GM04504 (cell line): ENCODE measurements at places on chromosomes 6 and 20.
A peak's percentile ranks its signal among the peaks of the same experiment; 100 is the strongest.

- no peak for DNase-seq
These were observed 19.2 kb upstream of the PBOV1 start for GRCh38 chr6:138237463-138237862.

DNA sequence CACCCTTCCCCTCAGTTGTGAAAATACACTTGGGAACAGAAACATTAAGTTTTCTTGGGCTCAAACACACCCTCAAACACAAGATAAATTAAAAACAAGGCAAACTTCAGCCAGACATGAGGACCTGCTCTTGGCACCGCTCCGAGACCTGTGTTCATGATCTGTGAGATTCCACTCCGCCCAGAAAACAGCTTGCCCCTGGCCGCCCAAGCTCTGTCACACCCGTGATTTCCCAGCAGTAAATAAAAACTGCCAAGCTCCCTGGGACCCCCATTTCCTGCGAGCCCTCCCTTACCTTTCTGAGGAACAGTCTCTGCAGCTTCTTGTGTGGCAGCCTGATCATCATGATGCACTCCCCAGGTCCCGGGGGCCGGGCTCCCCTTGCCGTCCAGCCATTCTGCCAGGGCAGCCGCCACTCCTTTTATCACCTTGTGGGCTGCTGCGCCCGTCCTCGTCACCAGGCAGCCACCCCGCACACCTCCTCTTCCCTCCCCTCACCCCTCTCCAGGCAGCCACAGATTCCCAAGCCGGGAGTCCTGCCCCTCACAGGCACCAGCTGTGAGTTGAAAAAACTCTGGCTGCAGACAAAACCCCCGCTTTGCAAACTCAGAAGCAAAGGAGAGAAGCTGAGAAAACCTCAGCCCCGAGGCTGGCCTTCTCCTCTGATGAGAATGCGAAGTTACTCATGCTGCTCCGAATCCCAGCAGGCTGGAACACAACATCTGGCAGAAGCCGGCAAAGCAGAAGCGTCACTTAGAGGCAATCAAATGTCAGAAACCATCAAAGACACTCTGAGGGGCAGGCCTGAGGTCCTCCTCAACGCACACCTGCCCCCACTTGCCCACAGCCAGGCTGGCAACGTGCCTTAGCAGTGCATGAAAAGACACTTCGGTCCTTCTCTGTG, 130.4 kb upstream of the RPS6KA2 start:
- DNase-seq, result peak; percentile 10

DNA sequence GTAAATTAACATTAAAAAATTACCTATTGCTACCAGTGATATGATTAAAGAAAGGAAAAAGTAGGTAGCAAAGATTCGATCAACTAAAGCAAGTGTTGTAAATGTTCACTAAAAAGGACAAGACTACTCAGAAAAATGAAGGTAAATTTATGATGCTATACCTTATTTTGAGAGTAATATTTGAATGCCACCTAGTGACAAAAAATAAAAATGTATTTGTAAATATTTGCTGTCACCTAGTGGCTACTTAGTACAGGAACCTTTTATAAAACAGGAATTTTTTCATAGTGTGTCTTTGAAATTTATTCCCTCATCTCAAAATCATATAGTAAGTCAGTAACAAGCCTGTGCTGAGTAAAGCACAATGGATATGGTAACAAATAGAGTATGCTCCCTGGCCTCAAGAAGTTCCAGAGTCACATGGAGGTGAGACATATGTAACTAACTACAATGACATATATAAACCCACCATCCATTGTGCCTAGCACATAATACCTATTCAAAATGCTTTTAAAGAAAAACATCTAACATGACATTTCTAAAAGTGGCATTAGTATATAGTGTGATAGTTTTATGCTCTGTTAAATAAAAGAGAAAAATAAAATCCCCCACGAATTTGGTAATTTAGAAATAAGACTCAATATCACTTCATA, 193.1 kb upstream of the SIM1 start:
- no peak for DNase-seq

GRCh38 chr20:48354320-48354876, 473.4 kb downstream of the PREX1 start:
- no peak for DNase-seq

- no peak for DNase-seq
These were observed 201.3 kb downstream of the ESR1 start for GRCh38 chr6:152008779-152009178.

- peak; percentile 69 for DNase-seq
These were observed 162.4 kb upstream of the BTBD3 start for GRCh38 chr20:11755071-11755841.

DNA sequence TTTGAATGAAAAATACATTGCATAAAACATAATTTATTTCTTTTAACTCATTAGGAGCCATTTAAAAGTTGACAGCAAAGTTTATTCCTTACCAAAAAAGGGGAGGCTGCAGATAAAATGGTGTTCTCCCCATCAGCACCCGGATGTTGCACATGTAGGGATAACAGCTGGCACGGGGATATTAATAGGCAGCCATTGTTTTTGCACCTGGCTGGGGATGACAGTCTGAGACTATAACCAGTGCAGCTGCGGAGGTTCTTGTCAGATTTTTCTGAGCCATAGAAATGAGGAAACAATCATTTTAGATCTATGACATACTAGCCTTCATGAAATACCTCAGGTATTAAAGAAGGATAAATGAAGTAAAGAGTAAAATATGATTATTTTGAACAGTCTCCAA, 20.1 kb upstream of the HECA start:
- no peak for DNase-seq

GRCh38 chr20:32072168-32072750, 20.2 kb downstream of the HCK start:
- DNase-seq, result no peak

GRCh38 chr6:166595949-166596348, 9.5 kb upstream of the RAMACL start:
- DNase-seq, result no peak

DNA sequence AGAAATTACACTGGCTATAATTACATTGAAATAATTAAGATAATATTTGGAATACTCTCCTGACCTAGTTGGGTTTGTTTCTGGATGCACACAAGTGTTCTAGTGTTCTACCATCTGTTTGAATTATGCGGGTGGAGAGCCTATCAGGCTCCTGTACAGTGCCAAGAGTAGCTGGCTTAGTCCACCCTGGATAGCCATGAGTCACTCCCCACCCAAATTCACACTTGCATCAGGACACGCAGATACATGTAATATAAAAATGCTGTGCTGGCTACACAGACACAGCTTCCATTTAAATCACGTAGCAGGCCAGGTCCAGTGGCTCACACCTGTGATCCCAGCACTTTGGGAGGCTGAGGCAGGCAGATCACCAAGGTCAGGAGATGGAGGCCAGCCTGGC, 686.2 kb upstream of the SLC35B3 start:
- DNase-seq, result no peak

- no peak for DNase-seq
These were observed 10.7 kb downstream of the TBXT start for GRCh38 chr6:166156942-166157341.

DNA sequence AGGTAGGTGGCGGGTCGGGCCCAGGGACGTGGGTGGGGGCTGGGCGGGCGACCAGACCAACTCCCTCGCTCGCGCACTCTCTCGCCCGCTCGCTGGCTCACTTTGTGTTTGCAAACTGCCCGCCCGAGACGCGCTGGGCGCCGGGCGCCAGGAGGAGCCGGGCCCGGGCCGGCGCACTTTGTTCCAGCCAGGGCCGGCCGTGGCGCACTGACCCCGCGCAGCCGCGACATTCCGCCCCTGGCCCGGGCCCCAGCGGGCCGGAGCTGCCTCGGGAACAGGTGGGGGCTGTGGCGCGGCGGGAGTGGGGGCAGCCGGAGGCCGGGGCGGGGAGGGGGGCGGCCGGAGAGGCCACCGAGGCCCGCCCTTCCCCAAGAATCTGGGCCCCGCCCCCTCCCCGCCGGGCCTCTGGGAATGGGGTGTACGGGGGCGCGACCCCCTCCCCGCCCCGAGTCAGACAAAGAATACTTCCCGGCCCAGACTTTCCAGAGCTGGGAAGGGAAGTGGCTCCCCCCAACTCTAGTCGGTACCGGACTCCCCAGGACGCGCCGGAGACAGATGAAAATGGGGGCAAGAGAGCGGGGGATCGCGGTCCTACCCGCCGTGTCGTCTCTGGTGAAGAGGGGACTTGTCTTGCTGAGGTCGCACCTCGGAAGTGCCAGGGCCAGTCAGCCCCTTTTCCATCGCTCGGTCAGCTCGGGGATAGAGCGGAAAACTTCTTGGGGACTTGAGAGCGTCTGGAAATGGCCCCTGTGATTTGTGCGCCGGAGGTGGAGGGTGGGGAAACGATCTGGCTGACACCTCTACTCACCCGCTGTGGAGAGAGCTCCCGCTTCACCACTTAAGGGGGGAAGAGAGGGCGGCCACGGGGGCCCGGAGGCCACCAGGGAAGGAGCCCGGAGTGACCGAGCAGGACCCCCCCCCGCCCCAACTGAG, 951 bp downstream of the FOXP4 start:
- no peak for DNase-seq

DNA sequence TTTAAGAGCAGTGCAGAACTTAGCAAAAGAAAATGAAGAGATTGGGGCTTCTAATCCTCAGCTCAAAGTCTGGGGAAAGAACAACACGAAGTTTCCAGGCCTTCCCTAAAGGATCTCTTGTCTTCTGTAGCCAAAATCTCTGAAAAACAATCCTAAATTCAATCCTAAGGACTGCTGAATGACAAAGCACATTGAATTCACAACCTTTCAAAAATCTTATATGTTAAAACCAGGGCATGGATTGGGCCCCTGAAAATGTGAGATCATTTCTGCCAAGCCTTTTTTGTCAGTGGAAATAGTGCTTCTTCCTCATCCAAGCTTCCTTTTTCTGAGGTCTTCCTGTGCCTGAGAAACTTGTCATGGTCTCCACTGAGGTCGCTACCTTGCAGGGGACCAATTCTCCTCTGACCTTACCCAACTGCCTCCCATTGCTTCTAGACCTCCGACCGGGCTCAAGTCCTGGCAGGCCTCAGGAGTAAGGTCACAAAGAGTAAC, 126.2 kb upstream of the ARID1B start:
- DNase-seq, result no peak

DNA sequence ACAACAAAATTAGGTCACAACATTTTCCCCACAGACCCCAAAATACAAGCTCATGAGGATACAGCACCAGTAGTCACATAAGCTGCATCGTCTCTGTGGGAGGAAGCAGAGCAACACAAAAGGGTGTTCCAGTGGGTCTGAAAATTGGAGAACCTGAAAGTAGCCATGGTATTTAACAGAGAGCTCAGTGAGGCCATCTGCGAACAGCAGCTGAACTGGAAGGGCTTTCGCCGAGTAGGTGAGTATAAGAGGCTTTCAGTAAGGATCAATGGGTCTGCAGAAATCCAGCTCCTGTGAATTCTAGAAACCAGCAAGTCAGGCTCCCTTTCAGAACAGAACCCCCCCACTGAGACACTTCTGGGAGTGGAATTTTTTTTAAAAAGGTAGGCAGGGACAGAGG, 120.0 kb upstream of the RREB1 start:
- no peak for DNase-seq

- no peak for DNase-seq
These were observed 16.8 kb downstream of the VEGFA start for GRCh38 chr6:43786664-43787329.

DNA sequence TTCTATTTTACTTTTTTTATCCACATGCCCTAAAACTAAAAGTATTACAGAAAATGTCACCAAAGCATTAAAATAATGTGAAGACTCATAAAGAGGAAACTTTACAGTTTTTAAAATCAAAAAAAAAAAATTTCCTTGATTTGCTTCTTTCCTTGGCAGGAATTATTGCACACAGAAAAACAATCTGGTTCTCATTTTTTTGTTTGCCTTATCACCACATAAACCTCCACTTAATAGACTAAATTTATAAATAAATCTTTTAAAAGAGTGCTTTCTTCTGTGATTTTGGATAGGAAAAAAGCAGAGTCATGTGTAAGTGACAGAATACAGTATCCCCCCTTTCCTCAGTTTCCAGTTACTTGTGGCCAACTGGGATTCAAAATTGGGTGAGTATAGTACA, 695.1 kb upstream of the CITED2 start:
- DNase-seq, result no peak

DNA sequence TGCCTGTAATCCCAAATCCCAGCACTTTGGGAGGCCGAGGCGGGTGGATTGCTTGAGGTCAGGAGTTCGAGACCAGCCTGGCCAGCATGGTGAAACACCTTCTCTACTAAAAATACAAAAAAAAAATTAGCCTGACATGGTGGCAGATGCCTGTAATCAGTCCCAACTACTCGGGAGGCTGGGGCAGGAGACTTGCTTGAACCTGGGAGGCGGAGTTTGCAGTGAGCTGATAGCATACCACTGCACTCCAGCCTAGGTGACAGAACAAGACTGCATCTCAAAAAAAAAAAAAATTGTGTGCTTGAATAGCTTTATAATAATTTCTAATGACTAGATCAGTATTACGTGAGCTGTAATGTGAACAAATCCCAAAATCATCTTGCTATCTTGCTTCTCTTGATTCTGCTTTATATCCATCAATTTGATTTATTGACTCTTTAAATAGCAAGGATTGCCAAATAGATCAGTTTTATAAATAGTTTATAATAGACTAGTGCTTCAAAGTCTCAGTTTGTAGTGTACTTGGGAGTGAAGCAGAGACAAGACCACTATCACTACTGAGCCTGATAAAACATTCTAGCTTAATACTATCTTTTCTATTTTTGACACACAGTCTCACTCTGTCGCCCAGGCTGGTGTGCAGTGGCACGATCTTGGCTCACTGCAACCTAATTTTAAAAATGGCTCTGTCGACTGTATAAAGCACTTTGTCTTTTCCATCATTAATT, 7.1 kb downstream of the AMD1 start:
- no peak for DNase-seq

DNA sequence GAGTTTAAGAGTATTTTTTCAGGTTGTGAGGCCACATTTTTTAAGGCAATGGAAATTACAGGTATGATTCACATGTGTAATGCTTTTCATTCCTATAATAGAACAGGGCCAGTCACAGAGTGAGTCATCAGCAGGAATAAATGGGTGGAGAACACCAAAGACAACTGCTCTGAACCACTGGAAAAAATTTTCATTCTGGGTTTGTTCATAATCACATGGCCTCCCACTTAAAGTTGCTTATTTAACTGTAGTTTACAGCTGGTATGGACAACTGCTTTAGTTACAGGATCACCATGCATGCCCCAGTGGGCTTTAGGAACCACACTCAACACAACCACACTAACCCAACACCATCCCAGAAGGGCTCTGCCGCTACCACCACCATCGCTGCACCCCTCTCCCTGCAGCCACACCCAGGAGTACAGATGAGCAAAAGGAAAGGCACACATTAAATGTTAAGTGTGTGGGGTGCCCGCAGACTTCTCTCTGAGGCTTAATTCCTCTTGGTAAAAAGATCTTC, 107.0 kb upstream of the DST start:
- DNase-seq, result peak; percentile 48

- no peak for DNase-seq
These were observed 474.4 kb upstream of the RNF217 start for GRCh38 chr6:124487623-124488431.

GRCh38 chr6:40440053-40440452, 147.1 kb downstream of the LRFN2 start:
- no peak for DNase-seq

GRCh38 chr6:134835993-134836392, 113.9 kb downstream of the ALDH8A1 start:
- no peak for DNase-seq

- DNase-seq, result no peak
These were observed 370.1 kb downstream of the BMP2 start for GRCh38 chr20:7137395-7138151.

GRCh38 chr6:154733626-154734382, 588 bp downstream of the SCAF8 start:
- peak; percentile 94 for DNase-seq

- no peak for DNase-seq
These were observed 443.0 kb downstream of the PKHD1 start for GRCh38 chr6:51644426-51644825.
